ENCODE measurements at places on chromosomes 6 and 20. TPM values are rescaled to one million over a fixed set of nuclear protein-coding genes. Genes with fewer than 3 reads are reported as not detected.

Gene NAA20
- total RNA-seq = 49.1 TPM

Gene REV3L
- 23.7 TPM for total RNA-seq

Gene SAMD3
- total RNA-seq = 47.9 TPM

Gene TP53TG5
- total RNA-seq = not detected

Gene RIN2
- not detected for total RNA-seq

GRCh38 chr6:134707342-134708031 lies 242.4 kb downstream of the ALDH8A1 start:
- DNase-seq = no peak

GRCh38 chr6:42313038-42313437 lies 95.4 kb upstream of the MRPS10 start:
- no peak for DNase-seq

DNA sequence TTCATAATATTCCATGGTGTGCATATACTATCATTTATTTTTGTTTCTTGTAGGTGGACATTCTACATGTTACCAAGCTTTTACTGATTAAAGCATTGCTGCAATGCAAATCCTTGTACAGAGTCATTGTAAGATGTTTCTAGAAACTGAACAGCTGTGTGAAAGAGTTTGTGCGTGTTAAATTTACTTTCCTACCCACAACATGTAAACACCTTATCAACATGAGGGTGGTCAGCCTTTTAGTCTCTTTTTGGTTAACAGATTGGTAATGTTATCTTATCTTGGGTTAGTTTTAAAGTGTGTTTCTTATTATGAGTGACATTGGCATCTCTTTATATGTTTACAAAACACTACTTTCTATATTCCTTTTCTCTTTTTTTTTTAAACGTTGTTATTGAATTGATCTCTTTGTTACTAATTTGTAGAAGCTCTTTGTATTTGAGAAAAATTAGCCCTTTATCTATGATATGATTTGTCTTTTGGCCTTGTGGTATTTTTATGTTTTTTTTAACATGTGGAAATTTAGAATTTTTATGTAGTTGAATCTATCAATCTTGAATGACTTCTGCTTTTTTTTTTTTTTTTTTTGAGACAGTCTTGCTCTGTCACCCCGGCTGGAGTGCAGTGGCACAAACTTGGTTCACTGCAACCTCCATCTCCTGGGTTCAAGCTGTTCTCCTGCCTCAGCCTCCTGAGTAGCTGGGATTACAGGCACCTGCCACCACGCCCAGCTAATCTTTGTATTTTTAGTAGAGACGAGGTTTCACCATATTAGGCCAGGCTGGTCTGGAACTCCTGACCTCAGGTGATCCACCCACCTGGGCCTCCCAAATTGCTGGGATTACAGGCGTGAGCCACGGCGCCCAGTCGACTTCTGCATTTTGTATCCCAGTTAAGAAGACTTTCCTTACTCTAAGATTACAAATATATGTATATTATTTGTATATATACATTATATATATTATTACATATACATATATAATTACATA lies 112.1 kb downstream of the TCP11 start:
- DNase-seq = no peak

GRCh38 chr6:65706436-65706835 lies 590 bp downstream of the EYS start:
- no peak for DNase-seq

DNA sequence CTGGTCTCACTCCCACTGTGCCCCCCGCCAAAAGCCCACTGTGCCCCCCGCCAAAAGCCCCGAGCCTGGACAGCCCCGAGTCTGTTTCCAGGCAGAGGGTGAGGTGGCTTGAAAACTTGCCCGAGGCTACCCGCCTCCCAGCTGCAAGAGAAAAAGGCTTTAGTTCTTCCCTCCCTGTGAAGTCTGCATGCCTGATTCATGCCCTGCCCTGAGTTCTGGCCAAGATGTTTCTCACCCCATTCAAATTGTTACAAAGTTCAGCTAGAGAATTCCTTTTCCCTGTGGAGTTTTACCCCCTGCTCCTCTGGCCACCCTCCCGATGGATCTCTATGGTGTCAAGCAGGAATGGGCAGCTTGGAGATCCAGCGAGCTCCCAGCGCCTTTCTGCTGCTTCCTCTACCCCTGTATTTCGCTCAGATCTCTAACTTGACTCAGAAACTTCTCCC lies 298.8 kb upstream of the MAP3K7 start:
- DNase-seq = no peak

GRCh38 chr6:128162423-128162822 lies 261.6 kb upstream of the THEMIS start:
- DNase-seq = no peak

DNA sequence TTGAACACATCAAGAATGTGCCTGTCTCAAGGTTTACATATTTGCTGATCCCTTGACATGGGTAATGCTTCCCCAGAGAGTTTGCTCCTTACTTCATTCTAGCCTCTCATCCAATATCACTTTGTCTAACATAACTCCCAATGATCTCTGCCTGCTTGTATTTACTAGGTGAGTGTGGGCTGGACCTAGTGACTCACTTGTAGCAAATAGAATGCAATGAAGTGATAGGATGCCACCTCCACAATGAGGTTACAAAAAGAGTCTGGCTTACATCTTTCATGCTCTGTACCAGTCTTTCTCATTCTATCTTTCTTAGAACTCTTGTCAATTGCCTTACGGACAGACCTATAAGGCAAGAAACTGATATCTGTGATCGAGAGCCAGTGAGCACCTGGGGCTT lies 44.9 kb upstream of the TMEM200A start:
- DNase-seq = no peak

- no peak for DNase-seq
Measured at GRCh38 chr6:118787724-118788423, 106.1 kb upstream of the ASF1A start.

DNA sequence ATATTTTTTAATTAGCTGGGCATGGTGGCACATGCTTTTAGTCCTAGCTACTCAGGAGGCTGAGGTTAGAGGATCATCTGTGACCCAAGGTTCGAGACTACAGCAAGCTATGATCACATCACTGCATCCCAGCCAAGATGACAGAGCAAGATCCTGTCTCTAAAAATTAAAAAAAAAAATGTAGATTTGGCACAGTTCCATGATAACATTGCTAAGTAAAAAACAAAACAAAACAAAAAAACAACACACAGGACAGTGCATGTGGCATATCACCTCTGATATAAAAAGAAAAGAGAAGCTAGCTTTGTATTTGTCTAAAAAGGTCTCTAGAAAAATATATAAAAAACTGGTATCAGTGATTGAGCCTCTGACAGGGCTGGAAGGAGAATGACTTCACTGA lies 24.6 kb downstream of the RNF24 start:
- DNase-seq = no peak

- DNase-seq = peak; percentile 7
Measured at GRCh38 chr6:166617359-166617758, 9.7 kb downstream of the RPS6KA2 start.

DNA sequence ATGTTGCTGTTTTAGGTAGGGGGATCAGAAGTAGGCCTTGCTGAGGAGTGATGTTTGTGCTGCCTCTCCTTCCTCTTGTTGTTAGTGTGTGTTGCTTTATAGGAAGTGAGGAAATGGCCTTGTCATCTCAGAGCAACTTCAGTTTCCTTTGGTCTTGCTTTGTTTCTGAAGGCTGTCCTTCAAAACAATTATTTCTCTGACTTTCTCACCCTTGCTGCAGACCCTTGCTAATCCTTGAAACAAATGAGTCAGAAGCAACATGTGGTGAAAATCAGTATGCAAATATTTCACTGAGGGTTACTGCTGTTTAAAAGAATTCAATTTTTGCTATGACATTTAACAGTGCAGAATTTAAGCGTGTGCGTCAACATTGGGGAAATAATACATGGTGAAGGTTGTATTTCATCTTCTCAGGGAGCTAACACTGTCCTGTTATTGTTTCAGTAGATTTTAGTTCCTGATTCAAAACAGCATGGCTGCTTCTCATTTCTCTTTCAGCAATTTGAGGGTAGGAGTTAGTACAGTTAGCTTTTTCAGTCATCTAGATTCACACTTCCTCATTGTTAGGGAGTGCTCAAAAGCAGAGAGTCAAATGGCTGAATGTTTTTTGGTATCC lies 13.8 kb downstream of the RNF144B start:
- DNase-seq = no peak

GRCh38 chr20:56343861-56344381 lies 14.9 kb upstream of the FAM210B start:
- peak; percentile 55 for DNase-seq

DNA sequence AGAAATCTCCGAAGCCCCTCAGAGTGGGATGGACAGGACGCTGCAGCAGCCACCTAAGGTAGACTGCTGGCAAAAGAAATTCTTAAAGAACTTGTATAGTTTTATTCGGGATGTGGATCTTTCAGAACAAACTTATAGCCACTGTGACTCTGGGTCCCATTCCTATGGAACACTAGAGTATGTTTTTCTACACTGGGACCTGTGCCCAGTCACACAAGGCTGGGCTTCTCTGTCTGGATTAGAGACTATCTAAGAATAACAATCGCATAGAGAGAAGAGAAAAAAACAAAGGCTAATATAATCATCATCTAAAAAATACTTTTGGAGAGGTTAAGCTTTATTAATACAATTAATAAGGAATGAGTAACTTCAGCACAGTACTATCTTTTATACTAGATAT lies 28.9 kb downstream of the RMND1 start:
- DNase-seq = no peak

DNA sequence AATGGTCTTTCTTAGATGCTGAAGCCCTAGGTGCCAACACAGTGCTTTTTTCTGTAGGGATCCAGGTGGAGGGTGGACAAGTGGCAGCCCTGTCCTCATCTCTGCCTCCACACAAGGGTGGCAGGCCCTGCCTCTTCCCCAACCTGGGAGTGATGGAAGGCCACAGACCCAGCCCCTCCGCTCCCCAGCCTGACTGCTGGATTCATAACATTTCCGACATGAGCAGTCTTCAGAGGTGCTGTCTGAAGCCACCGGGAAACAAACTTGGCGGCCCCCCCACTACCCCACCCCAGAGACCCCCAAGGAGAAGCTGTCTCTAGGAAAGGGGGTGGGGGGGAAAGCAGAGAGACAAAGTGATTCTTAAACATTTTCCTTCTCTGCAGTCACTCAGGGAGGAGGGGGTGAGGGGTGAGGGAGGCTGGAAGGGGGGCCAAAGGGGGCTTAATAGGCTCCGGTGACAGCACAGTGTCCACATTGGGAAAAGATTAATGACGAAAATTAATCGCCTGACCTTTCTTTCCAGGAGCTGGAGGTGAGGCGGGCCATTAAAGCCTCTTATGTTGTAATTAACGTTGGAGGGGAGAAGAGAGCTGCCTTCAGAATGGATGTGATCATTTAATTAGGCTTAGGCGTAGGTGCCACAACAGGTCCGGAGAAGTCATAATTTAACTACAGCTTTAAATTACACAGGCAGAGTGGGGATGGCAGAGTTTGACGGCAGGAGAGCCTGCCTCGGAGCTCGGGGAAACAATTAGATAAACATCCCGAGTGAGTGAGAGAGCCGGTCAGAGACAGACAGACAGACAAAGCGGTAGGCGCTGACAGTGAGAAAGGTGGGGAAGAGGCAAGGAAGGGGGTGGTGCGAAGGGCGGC lies 76.8 kb upstream of the FOXP4 start:
- no peak for DNase-seq

DNA sequence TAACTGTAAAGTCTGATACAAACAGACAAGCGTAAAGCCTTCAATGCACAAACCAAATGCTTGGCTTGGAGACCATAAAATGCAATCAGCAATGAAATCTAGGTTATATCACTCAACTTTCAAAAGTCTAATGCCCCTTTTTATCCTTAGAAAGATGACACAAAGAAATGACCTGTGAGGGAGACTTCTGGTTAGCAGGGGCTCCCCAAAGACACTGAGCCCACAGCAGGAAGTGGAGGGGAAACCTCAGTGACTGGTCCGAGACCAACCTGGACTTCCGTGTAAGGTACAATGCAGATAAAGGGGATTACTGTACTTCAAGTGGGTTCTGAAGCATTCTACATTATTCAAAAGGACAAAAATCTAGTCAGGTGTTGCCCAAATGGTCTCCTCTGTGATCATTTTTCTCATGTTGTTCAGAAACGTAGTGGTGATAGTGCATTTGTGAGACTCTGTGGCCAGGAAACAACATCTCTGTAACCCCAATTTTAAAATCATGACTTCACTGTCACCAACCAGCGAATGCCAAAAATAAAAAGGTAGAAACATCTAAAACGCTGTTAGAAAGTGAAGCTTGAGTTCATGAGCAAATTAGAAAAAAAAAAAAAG lies 88.2 kb downstream of the HIVEP2 start:
- DNase-seq = peak; percentile 86

DNA sequence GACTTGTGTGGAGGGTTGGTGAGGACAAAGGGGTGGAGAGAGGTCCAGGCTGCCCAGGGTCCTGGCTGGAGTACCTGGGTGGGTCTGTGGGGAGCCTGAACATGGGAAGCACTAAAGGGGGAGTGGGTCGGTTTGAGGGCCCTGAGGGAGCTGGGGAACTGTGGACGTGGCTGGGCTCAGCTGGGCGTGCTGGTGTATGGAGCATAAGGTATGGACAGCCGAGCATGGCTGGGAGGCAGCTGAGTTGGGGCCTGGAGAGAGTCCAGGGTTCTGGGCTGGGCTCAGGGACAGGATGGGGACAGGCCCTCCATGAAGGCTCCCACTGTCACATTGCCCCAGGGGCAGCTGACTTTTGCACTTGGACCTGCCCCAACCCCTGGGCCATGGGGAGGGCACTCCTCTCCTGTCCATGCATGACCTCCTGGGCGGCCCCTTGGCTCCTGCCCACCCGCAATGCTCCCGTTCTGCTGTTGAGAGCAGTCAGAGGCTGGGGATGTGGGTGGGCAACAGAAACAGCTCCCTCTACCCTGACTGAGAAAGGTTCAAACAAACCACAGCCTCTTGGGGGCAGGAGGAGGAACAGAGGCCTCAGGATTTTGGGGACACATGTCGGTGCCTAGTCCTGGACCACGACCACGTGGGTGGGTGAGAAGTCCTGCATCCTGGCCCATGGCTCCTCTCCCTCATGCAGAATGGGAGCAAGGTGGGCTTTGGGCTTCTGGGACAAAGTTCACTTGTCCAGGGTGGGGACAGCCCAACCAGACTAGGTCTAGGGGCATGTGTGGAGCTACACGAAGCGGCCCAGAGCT lies 4.5 kb downstream of the C20orf204 start:
- no peak for DNase-seq

- no peak for DNase-seq
Measured at GRCh38 chr6:55445648-55446204, 118.5 kb downstream of the GFRAL start.

- DNase-seq = no peak
Measured at GRCh38 chr6:15937602-15938001, 191.3 kb upstream of the MYLIP start.

GRCh38 chr6:17705428-17705777 lies 1.3 kb downstream of the NUP153 start:
- no peak for DNase-seq
